HFF-Myc (cell line): ENCODE measurements at places on chromosomes 3 and 15.

GRCh38 chr3:94616833-94617232, 554.0 kb downstream of the NSUN3 start:
- no peak for DNase-seq

GRCh38 chr3:36679384-36680200, 84.8 kb downstream of the DCLK3 start:
- DNase-seq = no peak

- no peak for DNase-seq
Observed at GRCh38 chr15:52733088-52733487, 53.9 kb upstream of the ATOSA start.

- no peak for DNase-seq
Observed at GRCh38 chr3:194237110-194237509, 101.2 kb downstream of the HES1 start.

DNA sequence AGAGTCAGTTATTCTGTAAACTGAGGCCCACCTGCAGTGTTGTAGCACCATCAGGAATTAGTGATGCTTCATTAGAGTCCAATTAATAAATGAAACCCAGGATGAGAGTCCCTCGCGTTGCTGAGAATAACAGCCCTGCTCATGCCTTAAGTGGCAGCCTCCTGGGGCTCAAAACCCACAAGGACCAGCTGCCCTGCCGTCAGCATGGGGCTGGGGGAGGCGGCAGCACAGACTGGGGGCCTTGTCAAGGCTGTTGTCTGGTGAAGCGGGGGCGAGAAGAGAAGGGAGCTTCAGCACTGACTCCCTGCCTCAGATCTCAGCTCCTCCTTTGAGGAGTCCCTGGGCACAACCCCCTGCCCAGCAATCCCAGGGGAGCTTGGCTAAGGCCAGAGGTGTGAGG, 21.0 kb downstream of the CCDC33 start:
- DNase-seq = no peak

GRCh38 chr3:134298249-134298648, 47.6 kb upstream of the RYK start:
- DNase-seq = no peak

DNA sequence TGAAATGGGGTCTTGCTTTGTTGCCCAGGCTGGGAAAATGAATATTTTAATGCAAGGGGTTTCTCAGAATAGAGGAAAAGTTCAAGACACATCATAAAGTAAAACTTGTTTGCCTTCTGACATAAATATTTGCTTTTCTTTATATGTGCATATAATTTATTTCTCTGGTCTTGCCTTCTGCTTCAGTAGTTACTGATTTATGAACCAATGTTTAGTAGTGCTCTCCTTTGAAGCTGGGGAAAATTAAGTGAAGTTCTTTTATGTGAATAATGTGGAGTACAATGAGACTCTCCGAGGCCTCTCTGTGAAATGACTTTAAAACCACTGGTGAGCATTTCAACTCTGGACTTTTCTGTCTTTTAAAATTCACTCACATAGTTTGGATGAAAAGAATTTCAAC, 55.6 kb downstream of the MAGI1 start:
- no peak for DNase-seq

GRCh38 chr3:136703429-136703828, 48.7 kb downstream of the STAG1 start:
- DNase-seq = no peak

- no peak for DNase-seq
Observed at GRCh38 chr3:35649405-35649804, 10.1 kb downstream of the ARPP21 start.

DNA sequence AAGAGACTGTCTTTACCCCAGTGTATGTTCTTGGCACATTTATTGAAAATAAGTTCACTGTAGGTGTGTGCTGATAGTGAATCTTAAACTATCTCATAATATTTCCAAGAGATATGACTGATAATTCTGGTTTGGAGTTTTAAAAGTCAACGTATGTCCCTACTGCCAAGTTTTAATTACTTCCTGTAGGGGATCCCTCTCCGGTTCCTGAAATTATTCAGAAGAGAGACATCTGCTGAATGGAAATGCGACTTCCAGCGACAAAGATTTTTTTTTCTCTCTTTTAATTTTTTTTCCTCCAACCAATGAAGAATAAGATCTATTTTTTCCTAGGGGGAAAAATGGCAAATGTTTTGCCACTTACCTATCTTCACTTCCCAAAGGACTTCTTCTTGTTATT, 498.9 kb upstream of the TGFBR2 start:
- no peak for DNase-seq

GRCh38 chr3:130341882-130342281, 3.6 kb upstream of the COL6A5 start:
- no peak for DNase-seq

DNA sequence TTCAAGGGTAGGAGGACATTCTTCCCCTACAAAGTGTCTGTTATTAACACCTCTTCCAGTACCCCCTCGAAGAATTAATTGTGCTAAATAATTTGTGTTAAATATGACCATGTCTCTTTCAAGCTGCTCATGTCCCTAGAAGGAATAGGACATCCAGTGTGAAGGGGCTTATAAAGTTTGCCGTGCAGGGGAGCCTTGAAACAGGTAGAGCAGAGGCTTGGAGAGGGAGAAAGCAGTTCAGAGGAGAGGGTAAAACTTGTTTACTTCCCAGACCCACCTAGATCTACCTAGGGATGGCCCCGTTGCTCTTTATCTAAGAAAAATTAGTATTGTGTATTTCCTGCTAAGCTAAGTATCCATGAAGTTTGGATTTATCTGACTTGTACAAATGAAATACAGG, 114.8 kb downstream of the CACNA2D3 start:
- no peak for DNase-seq

- DNase-seq = peak; percentile 75
Observed at GRCh38 chr3:138921316-138922292, 25.3 kb downstream of the FOXL2 start.

DNA sequence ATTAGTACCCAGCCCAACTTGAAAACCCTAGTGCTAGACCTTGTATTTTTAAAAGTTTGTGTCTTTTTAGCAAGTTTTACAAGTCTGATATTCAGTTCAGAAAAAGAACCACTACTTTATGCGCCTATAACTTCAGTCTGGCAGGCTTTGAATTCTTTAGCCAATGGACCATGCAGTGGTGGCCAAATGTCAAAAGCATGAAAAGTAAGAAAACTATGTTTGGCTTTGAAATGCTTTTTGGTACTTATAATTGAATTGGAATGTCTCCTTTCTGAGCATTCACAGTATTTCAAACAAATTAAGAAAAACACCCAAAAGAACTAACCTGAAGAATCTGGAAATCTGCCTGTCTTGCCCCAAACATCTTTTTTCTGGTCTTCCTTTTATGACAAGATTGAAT, 12.8 kb downstream of the WDR48 start:
- DNase-seq = no peak

DNA sequence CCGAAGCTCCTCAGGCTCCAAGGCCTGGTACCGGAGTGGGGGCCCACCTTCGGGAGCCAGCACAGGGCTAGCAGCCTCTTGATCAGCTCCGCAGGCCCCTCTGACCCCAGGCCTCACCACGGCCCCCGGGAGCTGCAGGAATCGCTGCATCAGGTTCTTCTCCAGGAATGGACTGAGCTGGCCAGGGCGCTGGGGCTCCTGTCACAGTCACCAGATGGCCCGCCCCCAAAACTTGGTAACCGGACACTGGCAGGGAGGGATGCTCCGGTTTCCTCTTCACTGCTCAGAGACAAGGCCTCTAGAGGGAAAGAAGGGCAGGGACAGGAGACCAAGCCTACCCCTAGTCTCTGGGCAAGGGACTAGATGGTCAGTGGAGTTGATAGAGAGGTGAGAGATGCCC, 9.9 kb downstream of the AP3B2 start:
- DNase-seq = no peak

- no peak for DNase-seq
Observed at GRCh38 chr3:3227640-3228039, 48.1 kb upstream of the CRBN start.

DNA sequence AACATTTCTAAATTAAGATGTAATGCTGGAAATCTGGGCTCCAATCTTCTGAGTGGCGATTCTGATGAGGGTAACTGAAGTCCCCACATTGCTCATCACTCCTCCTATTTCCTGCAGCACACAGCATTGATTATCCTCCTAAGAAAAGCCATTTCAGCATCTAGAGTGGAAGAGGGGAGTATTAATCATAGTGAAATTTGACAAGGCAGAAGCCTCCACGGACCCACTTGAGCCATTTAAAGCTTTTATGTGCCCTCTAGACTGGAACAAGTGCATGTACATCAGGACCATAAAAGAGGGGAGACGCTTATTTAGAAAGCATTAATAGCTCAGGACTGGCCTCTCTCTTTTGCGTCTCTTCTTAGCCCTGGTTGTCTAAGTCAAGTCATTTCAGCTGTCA, 25.8 kb downstream of the AQP9 start:
- no peak for DNase-seq

GRCh38 chr15:54518156-54518882, 540.1 kb downstream of the UNC13C start:
- DNase-seq = no peak

DNA sequence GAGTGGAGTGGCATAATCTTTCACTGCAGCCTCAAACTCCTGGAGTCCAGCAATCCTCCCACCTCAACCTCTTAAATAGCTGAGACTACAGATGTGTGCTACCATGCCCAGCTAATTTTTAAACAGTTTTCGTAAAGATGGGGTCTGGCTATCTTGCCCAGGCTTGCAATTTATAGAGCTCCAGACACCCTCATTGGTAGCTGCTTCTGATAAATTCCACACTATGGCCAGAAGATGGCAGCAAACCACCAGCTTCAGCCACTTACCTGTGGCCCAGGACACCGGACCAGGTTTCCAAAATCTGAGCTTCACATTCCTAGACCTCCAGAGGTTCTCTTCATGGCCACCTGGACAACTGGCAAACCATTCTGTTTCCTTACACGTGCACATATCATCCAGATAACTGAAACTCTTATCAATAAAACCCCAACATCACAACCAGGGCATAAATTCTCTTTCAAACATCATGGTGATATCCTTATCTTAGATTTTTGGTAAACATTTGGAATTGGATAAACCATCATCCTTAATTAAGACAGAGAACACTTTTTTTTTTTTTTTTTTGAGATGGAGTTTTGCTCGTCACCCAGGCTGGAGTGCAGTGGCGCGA, 28.9 kb downstream of the FBXW12 start:
- DNase-seq = peak; percentile 21

GRCh38 chr3:138825336-138825735, 9.4 kb downstream of the PIK3CB start:
- DNase-seq = no peak

DNA sequence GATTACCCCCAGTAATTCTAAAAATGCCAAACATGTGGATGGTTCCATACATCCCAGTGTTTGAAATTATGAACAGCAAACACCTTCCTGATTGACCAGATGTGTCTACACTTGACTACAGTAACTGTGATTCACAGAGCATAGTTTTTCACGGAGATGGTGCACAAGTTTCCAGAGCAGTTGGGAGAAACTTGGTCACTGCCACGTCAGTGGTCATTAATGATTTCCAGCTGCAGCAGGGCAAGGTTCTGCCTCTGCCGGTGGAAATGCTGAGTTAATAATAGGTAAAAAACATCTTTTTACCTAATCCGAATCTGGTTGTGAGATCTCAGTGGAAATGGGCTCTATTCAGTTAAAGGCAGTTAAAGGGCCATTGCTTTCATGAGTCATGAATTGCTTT, 154.1 kb upstream of the FEZF2 start:
- peak; percentile 7 for DNase-seq

DNA sequence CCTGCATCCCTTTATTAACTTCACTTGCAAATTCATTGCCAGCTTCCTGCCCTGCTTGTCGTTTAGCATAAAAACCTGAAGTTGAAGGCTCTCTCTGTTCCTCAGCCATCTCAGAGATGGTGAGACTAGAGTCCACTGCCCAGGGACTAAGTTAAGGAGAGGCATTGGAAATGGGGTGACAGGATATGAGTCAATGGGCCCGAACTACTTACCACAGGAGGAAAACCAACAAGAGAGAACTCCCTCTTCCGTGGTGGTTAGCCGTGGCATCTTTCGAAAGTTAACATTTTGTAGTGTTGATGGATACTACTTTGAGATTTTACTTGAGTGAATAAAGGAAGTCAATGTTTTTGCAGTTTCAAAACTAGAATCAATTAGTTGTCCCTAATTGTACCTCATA, 65.3 kb downstream of the LRTM1 start:
- no peak for DNase-seq

DNA sequence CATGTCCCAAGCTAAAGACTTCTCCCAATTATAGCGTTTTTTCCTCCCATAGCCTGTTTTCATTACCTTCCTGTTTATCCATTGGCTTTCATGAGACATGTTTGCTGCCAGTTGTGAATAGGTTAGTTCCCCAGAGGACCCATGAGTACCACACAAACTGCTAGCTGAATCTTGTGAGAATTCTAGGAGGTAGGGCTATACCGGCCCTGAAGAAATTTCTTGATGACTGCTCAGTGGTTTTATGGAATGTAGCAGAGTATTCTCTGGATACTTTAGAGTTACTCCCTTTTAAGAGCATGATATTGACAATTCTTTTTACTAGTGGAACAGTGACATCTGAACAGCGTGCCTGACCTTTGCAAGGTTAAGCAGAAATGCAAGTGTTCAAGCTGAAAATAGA, 210.4 kb downstream of the MCTP2 start:
- no peak for DNase-seq

DNA sequence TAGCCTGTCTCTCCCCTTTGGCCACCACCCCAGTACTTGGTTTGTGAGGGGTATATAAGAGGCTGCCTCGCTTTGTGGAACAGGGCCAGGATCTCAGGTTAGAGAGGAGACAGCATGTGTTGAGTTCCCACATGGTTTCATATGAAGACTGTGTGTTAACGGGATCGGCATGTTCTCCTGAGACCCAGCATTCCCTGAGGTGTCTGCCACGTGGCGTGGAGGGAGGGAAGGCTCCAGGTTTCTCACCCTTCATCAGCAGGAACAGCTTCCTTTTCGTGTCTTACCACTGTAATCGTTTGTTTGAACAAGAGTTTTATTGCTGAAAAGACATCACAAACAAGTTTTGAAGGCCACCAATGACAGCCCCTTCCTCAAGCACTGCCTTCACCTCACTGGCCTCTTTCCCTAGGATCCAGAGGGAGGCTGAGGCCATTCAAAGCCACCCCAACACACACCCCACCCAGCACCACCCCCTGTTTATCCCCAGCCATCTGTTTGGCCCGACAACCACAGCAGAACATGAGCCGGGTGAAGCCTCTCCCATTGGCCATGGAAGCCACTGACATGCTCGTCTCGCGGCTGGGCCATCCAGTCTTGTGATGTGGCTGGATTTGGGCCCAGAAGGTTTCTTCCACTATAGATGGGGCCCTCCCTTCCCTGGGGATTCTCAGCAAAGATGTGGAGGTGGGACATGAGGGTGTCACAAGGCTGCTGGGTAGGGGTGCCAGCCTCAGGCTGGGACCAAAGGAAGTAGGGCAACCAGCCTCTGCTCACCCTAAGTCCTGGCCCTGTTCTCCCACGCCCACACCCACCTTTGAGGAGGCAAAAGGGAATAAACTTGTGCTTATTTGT, 10.0 kb downstream of the BHLHE40 start:
- DNase-seq = no peak
